NCI-H1694 (cell line): ENCODE measurements at places on chromosomes 6 and 20.
A peak's percentile ranks its signal among the peaks of the same experiment; 100 is the strongest.

GRCh38 chr6:37131104-37131959 lies 38.6 kb upstream of the PIM1 start:
- DNase-seq: peak; percentile 20

- DNase-seq: no peak
These were observed 354.6 kb downstream of the RNF144B start for GRCh38 chr6:18741741-18742140.

- no peak for DNase-seq
These were observed 348.4 kb downstream of the SOX4 start for GRCh38 chr6:21941926-21942325.

- DNase-seq: no peak
These were observed 1.1 kb downstream of the SNAI1 start for GRCh38 chr20:49983848-49984408.

- no peak for DNase-seq
These were observed 51.0 kb downstream of the ZBTB2 start for GRCh38 chr6:151340219-151340978.

DNA sequence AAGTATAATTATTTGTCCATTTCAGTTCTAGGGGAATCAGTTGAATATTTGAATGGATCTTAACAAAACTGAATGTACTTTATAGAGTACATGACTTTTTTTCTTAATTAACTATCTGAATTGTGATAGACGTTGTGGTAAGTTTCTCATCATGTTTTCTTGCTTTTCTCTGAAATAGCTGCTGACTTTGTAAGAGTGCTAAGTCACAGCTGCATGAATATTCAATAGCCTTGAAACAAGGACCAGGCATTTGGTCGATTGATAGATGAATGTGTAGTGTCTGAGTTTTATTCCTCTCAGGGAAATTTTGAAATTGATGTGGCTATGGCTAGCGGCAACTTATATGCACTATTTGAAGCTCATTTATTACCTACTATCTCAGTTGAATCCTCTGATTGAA lies 56.0 kb downstream of the ADGRB3 start:
- no peak for DNase-seq

DNA sequence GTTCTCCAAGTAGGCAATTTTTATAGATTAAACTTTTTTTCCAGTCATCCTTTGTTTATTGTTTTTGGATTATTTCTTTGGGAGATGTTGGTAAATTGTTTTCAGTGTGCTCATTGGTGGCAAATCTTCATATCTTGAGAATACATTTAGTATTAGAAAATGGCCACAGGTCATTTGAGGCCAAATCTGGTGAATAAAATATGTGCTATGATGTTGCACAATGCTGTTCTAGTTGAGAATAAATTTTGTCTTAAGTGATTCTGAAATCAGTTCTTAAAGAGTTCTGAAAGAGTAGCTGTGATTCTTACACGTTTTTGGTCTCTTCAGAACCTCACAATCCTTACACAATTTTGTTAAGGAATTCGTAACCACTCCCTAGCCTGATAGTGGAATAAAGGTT lies 20.1 kb downstream of the CDKAL1 start:
- DNase-seq: no peak

DNA sequence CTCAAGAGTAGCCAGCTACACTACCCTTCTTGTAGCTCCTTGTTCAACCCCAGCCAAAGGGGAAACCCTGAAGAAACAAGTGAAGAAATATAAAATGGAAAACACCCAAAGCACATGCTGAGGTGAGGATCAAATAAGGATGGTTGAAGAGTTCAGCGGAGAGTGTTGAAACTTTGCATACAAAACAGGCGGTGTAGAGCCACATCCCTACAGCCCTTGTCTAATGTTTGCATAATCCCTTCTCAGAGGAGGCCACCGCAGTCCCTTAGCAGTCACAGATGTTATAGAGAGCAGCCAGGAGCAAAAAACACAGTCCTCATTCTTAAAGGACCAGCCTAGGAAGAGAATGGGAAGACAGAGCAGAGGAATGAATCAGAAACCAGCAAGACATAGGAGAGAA lies 350.7 kb upstream of the SASH1 start:
- no peak for DNase-seq

DNA sequence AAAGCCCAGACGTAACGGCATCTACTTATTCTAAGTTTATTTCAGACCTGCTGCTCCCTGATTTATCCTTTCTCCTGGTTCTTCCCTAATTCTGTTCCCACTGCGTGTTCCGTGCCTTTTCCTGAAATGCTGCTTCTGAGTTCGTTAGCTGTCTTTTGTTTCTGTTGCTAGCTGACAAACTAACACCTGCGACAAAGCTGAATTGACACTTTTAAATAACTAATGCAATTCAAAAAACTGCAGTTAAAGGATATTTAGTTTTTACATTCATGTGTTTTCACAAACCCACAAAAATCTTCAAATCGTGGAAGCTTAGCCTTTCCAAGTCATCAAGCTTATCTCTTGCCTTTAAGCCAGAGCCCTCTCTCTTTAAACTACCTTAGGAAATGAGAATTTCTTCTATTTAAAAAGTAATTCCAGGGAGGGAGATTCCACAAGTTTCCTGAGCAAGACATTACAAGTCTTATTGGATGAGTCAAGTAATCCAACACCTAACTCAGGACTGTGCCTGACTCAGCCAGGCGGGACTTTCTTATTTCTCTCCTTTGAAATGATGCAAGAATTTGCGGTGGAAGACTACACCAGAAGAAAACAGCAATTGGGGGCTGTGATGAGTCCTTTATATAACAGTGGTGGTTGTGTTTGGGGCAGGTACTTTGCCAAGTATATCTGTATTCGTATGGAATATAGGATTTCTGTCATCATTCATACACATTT lies 6.3 kb downstream of the ADTRP start:
- DNase-seq: no peak

- DNase-seq: no peak
These were observed 144.9 kb upstream of the OLIG3 start for GRCh38 chr6:137638926-137639706.

- no peak for DNase-seq
These were observed 23.1 kb downstream of the NCR2 start for GRCh38 chr6:41358503-41358902.

- DNase-seq: no peak
These were observed 579.7 kb upstream of the ARID1B start for GRCh38 chr6:156197513-156197912.

DNA sequence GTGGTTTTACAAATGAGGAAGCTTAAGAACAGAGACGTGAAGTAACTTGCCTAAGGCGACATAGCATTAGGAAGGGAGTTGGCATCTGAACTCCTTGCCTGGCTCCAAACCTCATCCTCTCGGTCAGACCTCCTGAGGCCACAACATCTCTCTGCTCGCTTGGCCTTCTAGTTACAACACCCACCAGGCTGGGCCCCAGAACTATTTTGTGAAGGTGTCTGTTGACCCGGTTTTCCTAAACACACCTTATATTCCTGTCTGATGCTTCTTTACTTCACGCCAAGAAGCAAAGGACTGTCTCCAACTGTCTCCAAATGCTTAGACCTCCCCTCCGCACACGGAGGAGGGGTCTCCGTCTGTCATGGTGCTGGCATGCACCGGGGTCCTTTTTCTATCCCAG lies 326.6 kb downstream of the THBS2 start:
- no peak for DNase-seq

DNA sequence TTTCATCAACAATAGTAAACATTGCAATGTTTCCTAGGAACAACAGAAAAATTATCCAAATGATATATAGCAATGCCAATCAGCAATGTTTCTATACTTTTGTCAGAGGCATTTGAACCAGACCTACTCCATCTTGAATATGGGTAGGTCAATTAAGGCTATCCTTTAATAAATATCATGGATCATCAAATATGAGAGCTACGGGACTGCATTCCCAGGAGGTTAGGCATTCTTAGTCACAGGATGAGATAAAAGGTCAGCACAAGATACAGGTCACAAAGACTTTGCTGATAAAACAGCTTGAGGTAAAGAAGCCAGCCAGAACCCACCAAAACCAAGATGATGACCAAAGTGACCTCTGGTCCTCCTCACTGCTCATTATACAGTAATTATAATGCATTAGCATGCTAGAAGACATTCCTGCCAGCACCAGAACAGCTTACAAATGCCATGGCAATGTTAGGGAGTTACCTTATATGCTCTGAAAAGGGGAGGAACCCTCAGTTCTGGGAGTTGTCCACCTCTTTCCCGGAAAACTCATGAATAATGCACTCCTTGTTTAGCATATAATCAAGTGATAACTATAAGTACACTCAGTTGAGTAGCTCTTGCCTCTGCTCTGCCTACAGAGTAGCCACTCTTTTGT lies 8.6 kb upstream of the SERPINB6 start:
- no peak for DNase-seq

GRCh38 chr6:44309092-44309491 lies 4.1 kb downstream of the AARS2 start:
- no peak for DNase-seq

DNA sequence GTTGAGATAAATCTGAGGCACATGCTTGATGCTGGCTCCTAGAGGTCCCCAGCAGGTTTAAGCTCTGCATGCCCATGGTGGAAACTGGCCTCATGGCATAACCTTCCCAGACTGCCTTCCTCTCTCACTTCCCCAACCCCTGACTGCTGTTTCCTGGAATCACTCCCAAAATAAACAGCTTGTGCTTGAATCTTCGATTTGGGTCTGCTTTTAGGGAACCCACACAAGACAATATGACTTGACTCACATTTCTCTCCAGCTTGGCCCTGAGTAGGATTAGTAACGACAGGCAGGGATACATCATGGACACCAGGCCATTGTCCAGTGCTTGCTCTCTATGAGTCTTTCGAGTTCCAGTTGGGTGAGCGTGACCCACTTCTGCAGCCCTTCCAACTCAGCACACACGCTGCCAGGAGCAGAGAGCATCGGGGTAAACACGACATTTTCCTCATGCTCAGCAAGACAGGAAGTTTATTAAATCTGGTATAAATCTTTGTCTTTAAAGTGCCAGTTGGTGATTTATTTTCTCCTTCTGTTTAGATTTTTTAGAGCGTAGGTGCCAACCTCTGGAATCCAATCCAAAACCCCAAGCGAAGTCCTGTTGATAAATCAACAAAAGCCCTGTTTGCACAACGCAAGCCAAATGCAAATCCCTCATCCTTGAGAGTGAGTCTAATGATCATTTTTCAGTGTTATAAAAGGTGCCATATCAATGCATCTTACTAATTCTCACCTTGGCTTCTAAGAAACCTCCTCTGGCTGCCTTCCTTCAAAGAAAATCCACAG lies 135.0 kb downstream of the FOXA2 start:
- DNase-seq: no peak
